GM03348 (cell line): ENCODE measurements at places on chromosomes 2 and 18.

DNA sequence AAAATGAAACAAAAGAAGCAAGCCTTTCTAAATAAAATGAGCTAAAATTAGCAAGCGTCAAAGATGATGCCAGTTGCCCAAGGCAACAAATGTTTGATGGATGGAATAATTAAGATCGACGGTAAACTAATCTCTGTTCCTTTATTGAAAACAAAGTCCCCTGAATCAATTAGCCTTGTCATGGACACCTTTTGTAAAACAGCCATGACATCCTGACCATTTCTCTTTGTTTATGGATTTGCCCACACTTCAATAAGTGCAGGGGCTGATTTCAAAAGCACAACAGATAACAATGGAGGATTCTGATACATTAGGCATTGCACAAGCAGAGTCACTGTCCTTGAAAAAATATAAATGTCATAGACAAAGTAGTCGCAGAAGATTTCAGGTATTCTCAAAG lies 160.1 kb upstream of the HNRNPA3 start:
- no peak for DNase-seq

- no peak for DNase-seq
Observed at GRCh38 chr2:178200331-178200730, 6.0 kb downstream of the OSBPL6 start.

GRCh38 chr2:148508878-148509287 lies 135.7 kb upstream of the EPC2 start:
- DNase-seq: no peak

- no peak for DNase-seq
Observed at GRCh38 chr2:228678110-228678509, 496.6 kb upstream of the SPHKAP start.

DNA sequence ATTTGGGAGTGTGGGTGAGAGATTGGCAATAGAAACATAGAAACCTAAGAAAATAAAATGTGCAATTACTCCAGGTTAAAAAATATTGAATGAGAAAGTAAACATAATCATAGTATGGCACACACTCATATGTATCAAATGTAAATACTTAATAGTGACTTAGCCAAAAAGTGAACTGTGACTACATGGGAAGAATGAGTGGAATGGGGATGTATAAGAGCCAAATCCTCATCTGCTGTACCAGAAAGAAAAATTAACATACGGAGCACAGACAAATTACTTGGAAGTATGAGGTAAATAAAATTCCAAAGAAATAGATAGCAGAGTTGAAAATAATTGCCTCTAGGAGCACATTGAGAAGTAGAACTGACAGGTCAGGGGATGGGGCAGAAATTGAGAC lies 4.0 kb downstream of the FLACC1 start:
- no peak for DNase-seq

GRCh38 chr18:524466-524865 lies 24.0 kb upstream of the COLEC12 start:
- peak; percentile 71 for DNase-seq

DNA sequence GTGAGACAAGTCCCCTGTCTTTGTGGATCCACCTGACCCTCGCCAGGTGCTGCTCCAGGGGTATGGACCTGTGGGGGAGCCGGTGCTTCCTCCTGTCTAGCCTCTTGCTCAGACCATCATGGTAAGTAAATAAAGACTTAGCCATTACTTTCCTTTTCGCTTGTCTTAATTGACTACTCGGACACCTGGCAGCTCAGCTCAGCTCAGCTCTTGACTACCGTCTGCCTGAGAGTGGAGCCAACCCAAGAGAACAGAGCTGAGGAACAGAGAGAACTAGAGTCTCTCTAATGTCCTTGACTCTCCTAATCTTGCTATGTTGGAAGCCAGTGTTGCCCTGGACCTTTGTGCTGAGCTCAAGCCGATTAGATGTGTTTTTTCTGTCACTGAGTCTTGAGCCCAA lies 170.3 kb upstream of the CXCR4 start:
- DNase-seq: no peak

DNA sequence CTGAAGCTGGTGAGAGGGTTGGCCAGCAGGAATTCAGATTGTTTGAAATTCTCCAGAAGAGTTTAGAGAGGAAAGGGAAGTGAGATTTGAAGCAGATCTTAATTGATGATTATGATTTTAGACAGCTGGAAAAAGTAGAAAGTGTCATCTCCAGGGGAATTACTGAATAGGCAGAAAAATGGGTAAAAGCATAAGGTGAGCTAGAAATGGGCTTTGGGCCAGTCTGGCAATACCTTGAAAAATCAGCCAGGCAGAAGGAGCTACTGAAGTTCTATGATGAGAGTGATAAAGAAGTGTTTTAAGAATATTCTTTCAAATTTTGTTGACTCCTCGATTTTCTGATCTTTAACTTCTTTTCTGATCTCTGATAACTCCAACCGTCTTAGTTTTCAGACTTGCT lies 172.9 kb upstream of the CCDC150 start:
- DNase-seq: no peak
